ENCODE measurements at places on chromosomes 13 and 19. TPM values are rescaled to one million over a fixed set of nuclear protein-coding genes. Genes with fewer than 3 reads are reported as not detected.

GRCh38 chr19:8421484-8422461 lies 8.7 kb downstream of the MARCHF2 start:
- DNase-seq: no peak

- no peak for DNase-seq
These were observed 75.0 kb upstream of the GTF3A start for GRCh38 chr13:27349458-27349857.

The ZNF579 gene
- 3.7 TPM for total RNA-seq

DNA sequence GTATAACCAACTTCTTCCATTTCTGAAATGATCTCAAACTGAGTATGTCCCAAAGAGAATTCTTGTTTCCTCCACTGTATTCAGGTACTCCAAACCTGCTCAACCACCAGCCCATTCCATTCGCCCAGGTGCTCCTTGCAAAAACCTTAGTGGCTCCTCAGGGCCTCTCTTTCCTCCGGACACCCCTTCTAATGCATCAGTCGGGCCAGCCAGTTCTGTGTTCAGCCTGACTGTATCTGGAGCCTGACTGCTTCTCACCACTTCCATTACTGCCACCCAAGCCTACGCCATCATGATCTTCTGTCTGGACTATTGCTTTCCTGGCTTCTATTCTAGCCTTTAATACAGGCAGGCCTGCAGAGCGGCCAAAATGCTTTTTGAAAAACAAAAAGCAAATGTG lies 1.5 kb downstream of the PHF11 start:
- DNase-seq: no peak

The ZNF577 gene
- 64.8 TPM for total RNA-seq

DNA sequence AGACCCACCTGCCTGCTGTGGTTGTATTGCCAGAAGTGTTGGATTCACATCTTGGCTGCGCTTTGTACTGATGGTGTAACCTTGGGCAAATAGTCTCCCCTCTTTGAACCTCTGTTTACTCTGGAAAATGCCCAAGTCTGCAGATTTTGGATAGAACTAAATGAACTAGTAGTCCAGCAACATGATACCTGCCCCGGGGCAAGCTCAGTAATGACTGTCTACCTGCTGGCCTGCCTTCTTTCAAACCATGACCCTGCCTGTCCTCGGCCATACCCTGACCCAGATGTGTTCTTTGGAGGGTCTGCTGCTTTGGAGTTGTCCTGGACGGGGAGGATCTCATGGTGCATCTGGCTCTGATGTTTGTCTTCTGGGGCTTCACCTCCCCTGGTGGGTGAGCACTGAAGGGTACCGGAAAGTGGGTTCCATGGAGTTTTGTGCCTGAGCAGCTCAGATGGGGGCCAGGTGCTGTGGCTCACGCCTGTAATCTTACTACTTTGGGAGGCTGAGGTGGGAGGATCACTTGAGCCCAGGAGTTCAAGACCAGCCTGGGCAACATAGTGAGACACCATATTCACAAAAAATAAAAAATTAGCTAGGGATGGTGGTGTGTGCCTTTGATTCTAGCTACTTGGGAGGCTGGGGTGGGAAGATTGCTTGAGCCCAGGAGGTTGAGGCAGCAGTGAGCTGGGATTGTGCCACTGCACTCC lies 59.5 kb downstream of the TNFRSF19 start:
- no peak for DNase-seq

The CD70 gene
- total RNA-seq: not detected

GRCh38 chr19:51402117-51402516 lies 11.7 kb upstream of the C19orf84 start:
- no peak for DNase-seq

DNA sequence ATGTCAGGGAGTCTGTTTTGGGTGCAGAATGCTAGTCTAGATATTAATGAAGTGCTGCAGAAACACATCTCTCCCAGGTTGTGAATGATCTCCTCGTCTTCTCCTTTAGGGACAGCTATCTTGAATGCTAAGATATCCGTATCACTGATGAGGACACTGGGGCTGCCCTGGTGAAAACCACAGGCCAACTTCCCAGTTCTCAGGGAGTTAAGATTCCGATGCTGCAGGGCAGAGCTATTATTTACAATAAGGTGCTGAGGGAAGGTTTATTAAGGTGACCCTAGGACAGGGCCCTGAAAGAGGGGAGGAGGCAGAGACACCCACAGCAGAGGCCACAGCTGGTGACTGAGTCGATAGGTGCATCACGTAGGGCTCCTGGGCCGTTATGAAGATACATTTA lies 66.1 kb downstream of the TNFRSF19 start:
- no peak for DNase-seq

DNA sequence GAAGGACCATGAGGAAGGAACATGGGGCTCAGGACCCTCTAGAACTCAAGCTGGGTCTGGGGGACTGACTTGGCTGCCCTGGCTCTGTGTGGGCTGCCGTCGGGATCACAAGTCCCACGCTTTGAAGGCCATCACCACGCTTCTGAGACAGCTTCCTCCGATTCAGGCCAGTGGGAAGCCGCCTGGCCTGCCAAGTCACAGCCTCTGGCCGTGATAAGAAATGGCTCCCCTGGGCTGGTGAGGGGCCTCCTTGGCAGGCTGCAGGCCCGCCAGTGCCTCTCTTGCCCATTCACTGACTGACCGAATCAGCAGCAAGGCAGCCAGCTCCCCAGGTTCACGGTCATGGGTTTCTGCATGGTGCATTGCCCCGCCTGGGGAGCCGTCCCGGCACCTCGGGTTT lies 48.8 kb downstream of the COMP start:
- DNase-seq: no peak

The CEACAM21 gene
- 1.2 TPM for total RNA-seq

The F10 gene
- total RNA-seq: 0.82 TPM

- DNase-seq: no peak
These were observed 6.9 kb downstream of the UBE2L5 start for GRCh38 chr13:30429235-30429634.

DNA sequence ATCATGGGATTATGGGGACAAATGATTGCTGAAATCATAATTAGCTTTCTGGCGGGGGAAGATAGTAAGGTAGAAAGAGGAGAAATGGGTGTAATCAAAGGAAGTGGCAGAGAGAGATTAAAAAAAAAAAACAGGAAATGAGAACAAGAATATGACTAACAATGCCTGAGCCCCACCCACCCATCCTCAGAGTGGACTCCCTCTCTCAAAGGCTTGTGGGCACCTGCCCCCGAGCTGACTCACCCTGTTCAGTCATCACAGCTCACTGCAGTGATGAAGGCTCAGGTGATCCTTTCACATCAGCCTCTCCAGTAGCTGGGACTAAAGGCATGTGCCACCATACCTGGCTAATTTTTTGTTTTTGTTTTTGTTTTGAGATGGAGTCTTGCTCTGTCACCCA lies 26.4 kb upstream of the TPT1 start:
- DNase-seq: no peak

The SIAH3 gene
- total RNA-seq: 8.2 TPM

The ALG11 gene
- 20.8 TPM for total RNA-seq

The KIR3DL2 gene
- total RNA-seq: not detected

DNA sequence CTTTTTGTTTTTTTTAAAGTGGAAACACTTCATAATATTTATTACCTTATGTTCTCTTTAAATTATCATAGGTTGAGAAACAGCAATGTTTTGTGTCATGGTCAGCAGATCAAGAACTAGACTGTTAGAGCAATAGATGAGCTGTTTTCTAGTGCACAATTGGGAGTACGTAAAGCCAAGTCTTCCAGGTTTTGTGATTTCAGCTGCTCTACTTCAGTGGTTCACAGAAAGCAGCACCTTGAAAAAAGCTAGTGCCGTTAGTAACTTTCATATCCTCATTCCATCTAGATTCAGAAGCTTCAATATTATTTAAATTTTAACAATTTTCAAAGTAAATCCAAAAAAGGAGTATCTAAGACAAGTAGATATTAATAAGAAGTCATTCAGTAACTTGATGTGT lies 1.9 kb downstream of the GPR18 start:
- no peak for DNase-seq

The CEACAM8 gene
- under 0.01 TPM for total RNA-seq

DNA sequence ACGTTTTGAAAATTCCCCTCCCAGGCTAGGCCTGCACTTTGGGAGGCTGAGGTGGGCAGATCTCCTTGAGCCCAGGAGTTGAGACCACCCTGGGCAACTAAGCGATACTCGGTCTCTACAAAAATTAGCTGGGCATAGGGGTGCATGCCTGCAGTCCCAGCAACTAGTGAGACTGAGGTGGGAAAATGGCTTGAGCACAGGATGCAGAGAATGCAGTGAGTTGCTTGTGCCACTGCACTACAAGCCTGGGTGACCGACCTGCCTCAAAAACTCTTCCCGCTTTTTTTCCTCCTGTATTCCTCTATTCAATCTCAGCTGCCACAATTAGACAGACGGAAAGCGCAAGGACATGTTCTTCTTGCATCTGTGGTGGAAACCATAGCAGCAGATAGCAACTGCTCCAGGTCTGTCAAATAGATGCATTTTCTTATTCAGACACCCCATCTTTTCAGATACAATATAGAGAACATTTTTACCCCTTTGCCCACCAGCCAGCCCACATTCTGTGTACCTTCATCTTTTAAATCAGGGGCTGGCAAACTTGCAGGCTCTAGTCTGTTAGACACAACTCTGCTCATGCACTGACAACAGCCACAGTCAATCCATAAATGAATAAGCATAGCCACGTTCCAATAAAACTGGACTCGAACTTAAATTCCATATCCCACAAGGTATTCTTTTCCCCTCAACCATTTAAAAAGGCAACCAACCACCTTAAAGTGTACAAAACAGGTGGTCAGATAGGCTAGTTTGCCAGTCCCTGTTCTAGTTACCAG lies 4.8 kb downstream of the TPT1 start:
- DNase-seq: no peak

GRCh38 chr13:76820759-76821158 lies 65.4 kb downstream of the KCTD12 start:
- DNase-seq: no peak

- DNase-seq: no peak
These were observed 24.2 kb downstream of the PPP1R37 start for GRCh38 chr19:45117167-45117594.

Data from frontal cortex (tissue), 4 donors.